ENCODE measurements at places on chromosomes 13 and 19. TPM values are rescaled to one million over a fixed set of nuclear protein-coding genes. Genes with fewer than 3 reads are reported as not detected.

GRCh38 chr19:11096210-11096841 lies 7.1 kb downstream of the LDLR start:
- peak overlapping the region; percentile 80 for H3K27ac ChIP-seq
- no peaks in the 10 kb centered on the region for H3K27me3 ChIP-seq
- peaks cover 4% of the 10 kb centered on the region for H3K36me3 ChIP-seq
- no peak for DNase-seq
- H3K4me1 ChIP-seq = peaks cover 23% of the 10 kb centered on the region

Gene LGI4
- total RNA-seq = 17.4 TPM

GRCh38 chr13:50168786-50169185 lies 153.5 kb downstream of the KCNRG start:
- no peak for DNase-seq
- no peaks in the 10 kb centered on the region for H3K27me3 ChIP-seq
- no peaks in the 10 kb centered on the region for H3K4me1 ChIP-seq
- no peak overlapping the region for H3K27ac ChIP-seq
- H3K4me3 ChIP-seq = no peak overlapping the region

Gene SH2D3A
- 7.1 TPM for total RNA-seq

Gene PSPN
- 2.8 TPM for total RNA-seq

DNA sequence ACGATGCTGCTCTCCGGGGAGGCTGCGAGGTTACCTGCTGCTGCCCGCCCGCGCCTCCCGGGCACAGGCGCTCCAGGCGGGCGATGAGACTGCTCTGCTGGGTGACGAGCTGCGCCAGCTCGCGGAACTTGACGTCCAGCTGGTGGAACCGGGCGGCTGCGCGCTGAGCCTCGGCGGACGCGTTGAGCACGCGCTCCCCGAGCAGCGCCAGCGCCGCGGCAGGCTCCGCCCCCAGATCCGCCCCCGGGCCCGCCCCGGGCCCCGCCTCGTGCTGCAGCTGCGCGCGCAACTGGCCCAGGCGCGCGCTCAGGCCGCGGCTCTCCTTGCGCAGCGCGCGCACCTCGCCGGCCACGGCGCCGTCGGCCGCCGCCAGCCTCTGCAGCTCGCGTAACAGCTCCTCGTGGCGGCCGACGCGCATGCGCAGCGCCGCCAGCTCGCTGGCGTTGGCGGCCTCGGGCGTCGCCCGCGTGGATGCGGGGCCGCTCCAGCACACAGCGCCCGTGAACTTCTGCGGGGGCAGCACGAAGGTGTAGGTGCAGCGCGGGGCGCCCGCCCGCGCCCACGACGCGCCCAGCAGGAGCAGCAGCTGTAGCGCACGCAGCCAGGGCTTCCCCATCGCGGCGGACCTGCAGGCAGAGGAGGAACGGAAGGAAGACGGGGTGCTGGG lies 6.4 kb downstream of the ANGPTL6 start:
- H3K4me1 ChIP-seq = peaks cover 15% of the 10 kb centered on the region
- peak overlapping the region; percentile 46 for H3K27ac ChIP-seq
- H3K27me3 ChIP-seq = no peaks in the 10 kb centered on the region
- no peaks in the 10 kb centered on the region for H3K36me3 ChIP-seq

GRCh38 chr19:36149673-36150406 lies 2.4 kb downstream of the COX7A1 start:
- peaks cover 47% of the 10 kb centered on the region for H3K36me3 ChIP-seq
- no peaks in the 10 kb centered on the region for H3K27me3 ChIP-seq
- peaks cover 22% of the 10 kb centered on the region for H3K4me1 ChIP-seq
- H3K27ac ChIP-seq = no peak overlapping the region
- no peak overlapping the region for H3K4me3 ChIP-seq

DNA sequence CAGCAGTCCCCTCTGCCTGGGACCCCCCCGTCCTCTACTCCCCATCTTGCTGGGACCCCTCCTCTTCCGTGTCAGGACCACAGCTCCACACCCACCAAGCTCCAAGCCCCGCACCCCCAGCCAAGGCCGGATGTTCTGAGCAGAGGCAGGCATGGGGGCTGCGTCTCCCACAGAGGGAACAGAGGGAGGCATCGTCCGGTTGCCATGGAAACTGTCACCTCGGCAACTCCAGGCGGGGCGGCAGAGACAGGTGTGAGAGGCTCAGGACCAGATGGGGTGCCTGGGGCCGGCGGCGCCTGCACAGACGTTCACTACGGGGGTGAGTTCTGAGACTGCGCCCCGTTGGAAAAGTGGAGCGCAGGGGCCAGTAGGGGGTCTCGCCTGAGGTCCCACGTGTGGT lies 5.4 kb downstream of the RNU6-9 start:
- H3K36me3 ChIP-seq = no peaks in the 10 kb centered on the region
- H3K4me3 ChIP-seq = no peak overlapping the region
- DNase-seq = no peak

Gene HCST
- 4.5 TPM for total RNA-seq
